K562 (cell line): ENCODE measurements at places on chromosomes 2 and 18.

DNA sequence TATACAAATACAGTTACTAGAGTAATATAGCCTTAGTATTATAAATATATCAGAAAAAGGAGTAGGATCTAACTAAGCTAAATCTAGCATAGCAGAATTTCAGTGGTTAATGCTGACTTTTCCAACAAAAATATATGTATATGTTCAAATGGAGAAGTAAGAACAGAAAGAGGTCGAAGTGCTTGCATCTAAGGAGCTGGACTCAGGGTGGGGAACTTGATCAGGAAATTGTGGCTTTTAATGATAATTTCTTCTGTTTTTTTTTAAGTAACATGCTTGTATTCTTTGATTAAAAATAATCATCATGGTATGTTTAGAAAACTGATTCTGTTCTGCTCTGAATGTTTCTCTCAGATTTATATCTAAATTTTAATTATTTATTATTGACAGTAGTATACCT lies 327.1 kb downstream of the GALNT13 start:
- no peak for DNase-seq

DNA sequence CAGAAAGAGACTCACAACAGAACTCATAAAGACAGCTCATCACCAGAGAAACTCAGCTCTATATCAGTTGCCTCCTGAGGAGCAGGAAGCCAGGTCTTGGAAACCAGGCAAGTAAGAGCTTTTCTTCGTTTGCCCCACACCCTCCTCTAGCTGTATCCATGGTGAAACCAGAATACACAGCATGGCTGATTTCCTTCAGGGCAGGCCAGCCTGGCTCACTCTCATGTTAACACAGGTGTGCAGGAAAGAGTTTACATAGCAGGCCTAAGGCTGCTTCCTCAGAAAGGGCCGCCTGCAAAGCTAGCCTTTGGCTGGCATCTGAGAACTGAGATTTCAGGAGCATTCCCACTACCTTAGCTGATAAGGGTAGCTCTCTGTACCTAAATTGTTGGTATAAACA lies 65.7 kb downstream of the KLHL14 start:
- DNase-seq = no peak

DNA sequence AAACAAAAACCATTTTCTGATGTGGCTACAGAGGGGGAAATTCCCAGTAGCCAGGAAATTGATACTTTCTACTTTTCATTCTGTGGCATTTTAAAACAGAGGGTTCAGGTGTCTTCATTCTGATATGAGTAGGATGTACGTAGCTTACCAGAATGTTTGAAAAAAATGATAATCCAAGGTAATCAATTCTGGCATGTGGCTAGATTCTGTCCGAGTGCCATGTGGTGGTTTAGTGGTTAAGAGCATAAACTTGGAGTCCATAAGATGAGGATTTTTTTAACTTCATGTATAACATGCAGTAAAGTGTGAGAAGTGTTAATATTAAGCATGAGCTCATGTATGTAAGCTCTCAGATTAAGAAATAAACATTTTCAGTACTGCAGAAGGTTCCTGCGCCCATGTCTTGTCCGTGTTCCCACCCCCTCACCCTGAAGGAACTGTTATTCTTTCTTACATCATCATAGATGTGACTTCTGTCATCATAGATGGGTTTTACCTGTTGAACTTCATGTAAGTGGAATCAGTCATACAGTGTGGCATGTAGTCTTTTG lies 4.5 kb downstream of the B3GNT2 start:
- DNase-seq = no peak

- no peak for DNase-seq
Measured at GRCh38 chr2:197274349-197274748, 36.2 kb downstream of the ANKRD44 start.

- DNase-seq = no peak
Measured at GRCh38 chr18:3877678-3878077, 427.7 kb downstream of the TGIF1 start.

DNA sequence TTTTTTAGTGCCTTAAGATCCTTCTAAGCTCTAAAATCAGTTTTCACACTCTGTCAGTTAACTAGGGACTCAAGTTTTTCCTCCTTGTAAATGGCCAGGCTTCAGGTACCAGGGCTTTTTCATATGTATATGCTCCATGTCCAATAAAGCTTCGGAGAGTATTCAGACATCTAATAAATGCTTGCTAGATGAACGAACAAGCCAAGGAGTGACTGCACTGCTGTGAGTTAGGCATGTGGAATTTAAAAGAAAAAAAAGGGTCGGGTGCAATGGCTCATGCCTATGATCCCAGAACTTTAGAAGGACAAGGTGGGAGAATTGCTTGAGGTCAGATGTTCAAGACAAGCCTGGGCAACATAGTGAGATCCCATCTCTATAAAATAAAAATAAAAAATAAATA lies 81.9 kb downstream of the CDH2 start:
- DNase-seq = no peak

DNA sequence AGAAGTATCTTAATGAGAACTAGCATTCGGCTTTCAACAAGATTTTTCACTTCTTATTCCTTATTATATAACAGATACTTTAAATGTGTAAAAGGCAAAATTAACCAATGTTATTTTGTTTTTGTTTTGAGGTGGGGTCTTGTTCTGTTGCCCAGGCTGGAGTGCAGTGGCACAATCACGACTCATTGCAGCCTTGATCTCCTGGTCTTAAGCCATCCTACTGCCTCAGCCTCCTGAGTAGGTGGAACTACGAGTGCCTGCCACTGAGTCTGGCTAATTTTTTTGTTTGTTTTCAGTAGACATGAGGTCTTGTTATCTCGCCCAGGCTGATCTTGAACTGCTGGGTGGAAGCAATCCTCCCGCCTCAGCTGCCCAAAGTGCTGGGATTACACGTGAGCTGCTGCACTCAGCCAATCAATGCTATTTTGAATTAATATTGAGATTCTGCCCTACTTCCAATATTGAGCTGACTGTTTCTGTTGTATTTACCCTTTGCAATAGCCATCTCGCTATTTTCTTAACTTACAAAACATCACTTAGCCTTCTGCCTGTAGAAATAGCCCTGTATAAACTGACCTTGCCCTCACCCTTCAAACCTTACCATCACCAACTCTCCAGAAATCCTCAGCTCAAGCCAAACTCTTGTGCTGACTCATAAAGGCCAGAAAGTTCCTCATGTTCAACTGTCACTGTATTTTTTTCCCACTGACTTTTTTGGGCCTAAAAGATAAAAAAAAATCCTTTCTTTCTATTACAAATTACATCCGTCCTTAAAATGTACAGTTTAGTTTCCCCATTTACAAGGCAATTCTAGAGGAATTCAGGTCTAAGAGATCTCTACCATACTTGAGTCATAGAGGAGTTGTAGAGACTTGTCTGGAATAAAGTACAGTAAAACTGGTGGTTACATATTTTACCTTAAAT lies 94.3 kb downstream of the OLA1 start:
- no peak for DNase-seq

GRCh38 chr2:224930990-224931389 lies 111.3 kb downstream of the DOCK10 start:
- no peak for DNase-seq

GRCh38 chr2:23435250-23436035 lies 50.5 kb downstream of the KLHL29 start:
- no peak for DNase-seq
